ENCODE measurements at places on chromosomes 11 and 22. TPM values are rescaled to one million over a fixed set of nuclear protein-coding genes. Genes with fewer than 3 reads are reported as not detected.

Gene KCNA4
- total RNA-seq = not detected

Gene GRIK4
- total RNA-seq = 0.07 TPM

Gene FAM180B
- not detected for total RNA-seq

Gene SCN4B
- total RNA-seq = 0.21 TPM

Gene MMP1
- 1,378 TPM for total RNA-seq

Gene CALCA
- not detected for total RNA-seq

Gene AP2A2
- total RNA-seq = 26.3 TPM

Gene FAT3
- total RNA-seq = under 0.01 TPM

Gene B3GAT3
- total RNA-seq = 19.3 TPM

Gene MOGAT2
- not detected for total RNA-seq

Gene CAPN5
- total RNA-seq = 7.5 TPM

Gene RFPL2
- not detected for total RNA-seq

Gene KRTAP5-2
- not detected for total RNA-seq

Gene NFAM1
- not detected for total RNA-seq

Gene DNAJB7
- not detected for total RNA-seq

Gene CEND1
- total RNA-seq = 0.13 TPM

Gene C11orf42
- total RNA-seq = not detected

Measured in pulmonary artery endothelial cell (primary cell).